ENCODE measurements at places on chromosomes 13 and 19.

DNA sequence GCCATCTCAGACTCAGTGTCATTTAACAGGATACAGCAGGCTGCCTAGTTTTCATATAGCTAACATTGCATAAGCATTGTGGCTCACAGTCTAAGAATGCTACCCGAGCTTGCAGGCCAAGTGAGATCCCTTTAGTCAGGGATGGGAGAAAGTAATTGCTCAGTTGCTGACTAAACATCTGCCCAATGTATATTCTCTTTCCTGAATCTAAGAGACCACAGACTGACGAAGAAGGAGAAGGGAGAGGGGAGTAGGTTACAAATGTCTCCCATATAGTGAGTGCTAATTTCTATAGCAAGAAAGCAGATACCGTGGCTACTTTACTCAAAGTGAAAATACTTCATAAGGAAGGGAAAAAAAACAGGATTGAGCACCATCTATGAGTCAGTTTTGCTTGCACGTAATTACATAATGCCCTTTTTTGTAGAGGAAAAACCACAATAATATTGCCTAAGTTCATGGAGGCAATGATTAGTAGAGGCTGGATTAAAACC is 453.9 kb downstream of the COG6 start:
- peak; percentile 80 for DNase-seq

DNA sequence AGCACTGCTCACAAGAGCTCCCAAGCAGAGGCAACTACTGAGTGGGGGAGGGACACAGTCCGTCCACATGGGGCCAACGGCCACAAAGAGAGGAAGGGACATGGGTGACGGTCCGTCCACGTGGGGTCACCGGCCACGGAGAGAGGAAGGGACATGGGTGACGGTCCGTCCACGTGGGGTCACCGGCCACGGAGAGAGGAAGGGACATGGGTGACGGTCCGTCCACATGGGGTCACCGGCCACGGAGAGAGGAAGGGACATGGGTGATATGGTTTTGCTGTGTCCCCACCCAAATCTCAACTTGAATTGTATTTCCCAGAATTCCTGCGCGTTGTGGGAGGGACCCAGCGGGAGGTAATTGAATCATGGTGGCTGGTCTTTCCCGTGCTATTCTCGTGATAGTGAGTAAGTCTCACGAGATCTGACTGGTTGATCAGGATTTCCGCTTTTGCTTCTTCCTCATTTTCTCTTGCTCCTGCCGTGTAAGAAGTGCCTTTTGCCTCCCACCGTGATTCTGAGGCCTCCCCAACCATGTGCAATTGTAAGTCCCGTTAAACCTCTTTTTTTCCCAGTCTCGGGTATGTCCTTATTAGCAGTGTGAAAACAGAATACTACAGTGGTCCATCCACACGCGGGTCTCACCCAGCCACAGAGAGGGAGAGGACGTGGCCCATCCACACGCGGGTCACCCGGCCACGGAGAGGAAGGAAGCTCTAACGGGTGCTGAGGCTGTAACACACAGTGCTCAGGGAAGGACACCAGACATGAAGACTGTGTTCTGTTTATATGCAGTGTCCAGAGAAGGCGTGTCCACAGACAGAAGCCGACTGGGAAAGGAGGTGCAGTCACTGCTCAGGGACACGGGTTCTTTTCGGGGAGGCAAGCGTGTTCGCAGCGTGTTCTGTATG is 48.5 kb downstream of the GAS6 start:
- no peak for DNase-seq

- DNase-seq, result no peak
Measured at GRCh38 chr19:5914946-5915781, 1.1 kb downstream of the CAPS start.

GRCh38 chr19:13115936-13116281 is 631 bp downstream of the TRMT1 start:
- DNase-seq, result no peak

GRCh38 chr19:41076286-41076685 is 12.0 kb upstream of the CYP2A13 start:
- DNase-seq, result no peak

- DNase-seq, result no peak
Measured at GRCh38 chr19:36112678-36113077, 1.7 kb downstream of the OVOL3 start.

DNA sequence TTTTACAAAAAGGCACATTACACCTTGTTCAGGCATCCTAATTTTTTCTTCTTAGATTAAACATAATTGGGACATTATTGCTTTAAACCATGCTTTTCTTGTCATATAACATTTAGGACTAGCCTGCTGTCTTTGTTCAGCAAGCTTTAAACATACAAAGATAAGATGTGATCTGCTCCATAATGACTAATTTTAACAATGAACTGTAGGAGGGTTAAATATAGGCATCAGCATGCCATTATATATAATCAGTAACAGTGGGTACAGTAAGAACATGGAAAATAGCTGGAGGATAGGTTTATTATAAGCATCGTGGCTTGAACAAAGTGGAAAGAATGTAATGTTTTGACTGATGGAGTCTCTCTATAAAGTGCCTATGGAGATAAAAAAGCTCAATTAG is 661.7 kb downstream of the SLITRK6 start:
- DNase-seq, result no peak

- DNase-seq, result no peak
Measured at GRCh38 chr13:61453121-61453520, 37.5 kb upstream of the PCDH20 start.

DNA sequence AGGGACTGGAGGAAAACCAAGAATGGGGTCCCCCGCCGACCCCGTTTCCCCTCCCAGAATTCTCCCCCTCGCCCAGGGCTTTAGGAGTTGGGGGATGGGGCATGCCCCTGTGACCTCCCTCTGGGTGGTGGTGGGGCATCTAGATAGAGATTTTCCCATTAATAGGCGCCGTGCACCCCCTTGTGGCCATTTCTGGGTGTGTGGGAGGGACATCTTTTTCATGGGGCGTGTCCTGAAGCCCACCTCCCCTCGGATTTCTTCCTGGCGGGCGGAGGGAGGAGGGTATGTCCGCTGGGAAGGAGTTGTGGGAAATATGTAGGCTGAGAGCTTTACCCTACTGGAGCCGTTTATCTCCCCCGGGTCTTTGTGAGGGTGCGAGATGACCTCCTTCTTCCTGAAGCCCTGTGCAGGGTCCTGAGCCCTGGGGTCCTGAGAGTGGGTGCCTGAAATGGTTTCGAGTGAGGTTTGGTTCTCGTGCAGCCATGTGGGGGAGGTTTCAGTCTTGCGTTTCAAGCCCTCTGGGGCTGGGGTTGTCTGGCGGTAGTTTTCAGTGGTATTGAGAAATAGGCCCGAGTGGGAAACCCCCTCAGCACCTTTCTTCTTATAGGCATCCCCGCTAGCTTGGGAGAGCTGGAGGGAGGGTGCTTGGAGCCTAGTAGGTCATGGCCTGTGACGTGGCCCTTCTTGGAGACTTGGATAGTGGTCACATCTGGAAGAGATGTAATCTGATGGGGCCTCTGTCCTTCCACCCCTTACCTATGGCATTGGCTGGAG is 1.0 kb downstream of the PRMT1 start:
- DNase-seq, result peak; percentile 48

DNA sequence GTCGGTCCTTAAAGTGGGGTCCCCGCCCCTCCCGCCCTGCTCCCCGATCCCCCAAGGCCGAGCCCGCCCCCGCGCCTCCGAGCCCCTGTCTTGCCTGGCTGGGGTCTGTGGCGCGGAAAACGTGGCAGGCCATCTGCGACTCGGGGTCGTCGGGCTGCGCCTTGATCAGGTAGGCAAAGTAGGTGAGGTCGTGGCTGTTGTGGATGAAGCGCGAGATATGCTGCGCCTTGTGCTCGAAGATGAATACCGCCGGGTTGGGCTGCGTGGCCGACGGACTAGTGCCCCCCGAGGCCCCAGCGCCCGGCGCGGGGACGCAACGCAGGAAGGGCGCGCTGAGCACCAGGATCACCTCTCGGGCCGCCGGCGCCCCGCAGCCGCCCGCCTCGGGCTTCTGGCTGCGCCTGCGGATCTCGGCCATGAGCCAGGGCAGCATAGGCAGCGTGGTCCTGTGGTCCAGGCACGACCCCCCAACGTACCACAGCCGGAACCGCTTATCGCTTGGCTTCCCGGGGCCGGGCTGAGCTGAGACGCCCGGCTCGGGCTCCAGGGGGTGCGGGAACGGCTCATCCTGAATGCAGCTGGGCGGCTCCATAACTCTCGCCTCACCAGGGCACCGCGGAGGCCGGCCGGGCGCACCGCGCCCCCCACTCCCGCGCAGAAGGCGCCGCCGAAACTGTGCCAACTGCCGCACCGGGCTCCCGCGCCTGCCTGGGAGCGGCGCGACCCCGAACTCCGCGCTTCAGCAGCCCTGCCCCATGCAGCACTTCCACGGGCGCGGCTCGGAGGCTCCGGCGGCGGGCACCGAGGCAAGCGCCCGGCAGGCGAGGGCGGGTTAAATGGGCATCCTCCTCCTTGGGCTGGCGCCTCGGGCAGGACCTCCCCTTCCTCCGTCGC is 546 bp downstream of the TBC1D4 start:
- no peak for DNase-seq

GRCh38 chr13:95083758-95084157 is 217.5 kb downstream of the ABCC4 start:
- peak; percentile 85 for DNase-seq

DNA sequence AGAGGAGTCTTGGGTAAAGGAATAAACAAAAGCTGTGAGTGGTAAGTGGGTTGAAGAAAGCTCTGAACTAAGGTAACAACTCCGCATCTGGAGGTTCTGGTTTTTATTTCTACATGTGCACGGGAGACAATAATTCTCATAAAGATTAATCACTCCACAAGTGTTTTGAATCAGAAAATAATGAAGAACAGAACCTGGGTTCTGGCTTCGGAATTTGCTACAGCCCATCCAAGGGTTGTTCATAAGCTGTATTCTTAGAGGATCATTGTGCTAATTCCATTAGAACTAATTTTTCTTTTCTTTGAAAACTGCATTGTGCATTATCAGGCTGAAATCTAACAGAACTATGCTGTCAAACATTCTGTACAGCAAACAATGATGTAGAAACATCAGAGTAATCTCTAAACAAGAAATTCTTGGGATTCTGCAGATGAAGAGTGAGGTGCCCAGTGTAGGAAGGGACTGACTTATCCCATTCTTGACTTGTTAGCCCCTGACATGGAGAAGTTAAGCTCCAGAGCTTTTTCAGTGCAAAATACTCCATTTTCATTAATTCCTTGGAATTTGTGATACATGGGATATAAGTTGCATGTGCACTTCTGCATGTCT is 368.2 kb downstream of the COG6 start:
- no peak for DNase-seq

DNA sequence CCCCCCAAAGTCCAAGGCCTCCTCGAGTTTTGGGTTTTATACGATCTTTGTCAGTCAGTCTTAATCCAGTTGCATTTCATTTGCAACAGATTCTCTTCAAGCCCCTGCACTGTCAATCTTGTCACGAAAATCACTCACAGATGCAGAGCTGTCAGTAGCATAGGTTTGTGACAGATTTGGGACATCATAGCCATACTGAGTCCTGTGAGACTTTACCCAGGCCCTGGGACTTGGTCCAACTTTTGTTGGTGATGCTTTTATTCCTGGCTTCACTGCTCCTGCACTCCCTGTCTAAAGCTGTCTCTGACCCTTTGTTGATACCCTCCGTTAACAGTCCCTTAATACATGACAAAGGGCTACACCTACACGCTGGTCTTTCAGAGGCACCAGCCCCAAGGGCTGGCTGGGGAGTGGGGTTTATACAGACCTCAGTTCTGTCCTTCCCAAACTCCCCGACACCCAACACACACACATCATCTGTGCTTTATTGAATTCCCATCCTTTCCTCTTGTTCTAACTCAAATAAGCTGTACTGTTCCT is 36.0 kb downstream of the PABPC3 start:
- DNase-seq, result no peak

DNA sequence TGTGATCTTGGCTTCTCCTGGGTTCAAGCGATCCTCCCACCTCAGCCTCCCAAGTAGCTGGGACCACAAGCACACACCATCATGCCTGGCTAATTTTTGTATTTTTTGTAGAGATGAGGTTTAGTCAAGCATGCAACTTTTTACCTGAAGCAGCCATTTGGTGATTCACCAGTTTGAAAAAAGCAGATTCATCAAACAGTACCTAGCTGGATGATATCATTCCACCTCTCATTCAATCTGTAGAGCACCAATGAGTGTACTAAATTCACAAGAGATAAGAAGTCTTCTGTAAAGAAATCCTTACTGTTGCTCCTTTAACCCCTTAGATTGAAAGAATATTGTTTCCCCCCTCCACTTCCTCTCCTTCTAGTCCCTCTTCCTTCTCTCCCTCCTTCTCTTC is 261.1 kb upstream of the RFC3 start:
- DNase-seq, result peak; percentile 15

GRCh38 chr13:52104624-52105023 is 24.2 kb downstream of the NEK5 start:
- DNase-seq, result no peak

DNA sequence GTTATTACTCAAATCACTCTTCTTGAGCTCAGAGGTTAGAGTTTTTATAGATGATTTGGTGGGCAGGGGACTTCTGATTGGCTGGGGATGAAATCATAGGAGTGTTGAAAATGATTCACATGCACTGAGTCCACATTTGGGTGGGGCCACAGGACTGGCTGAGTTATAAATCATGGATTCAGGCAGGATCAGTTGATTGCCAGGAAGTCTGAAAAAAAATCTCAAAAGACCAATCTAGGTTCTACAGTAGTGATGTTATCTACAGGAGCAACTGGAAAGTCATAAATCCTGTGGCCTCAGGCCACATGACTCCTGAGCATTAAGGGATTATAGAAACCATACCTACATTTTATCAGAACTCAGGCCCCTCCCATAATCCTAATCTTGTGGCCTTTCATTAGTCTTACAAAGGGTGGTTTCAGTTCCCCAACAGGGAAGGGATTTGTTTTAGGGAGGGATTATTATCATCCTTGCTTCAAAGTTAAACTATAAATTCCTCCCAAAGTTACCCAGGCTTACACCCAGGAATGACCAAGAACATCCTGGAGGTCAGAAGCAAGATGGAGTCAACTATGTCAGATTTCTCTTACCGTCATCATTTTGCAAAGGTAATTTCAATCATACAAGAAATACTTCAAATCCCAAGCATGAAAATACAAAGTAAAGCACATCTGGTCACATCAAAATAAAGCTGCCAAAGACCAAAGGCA is 5.6 kb upstream of the CCDC70 start:
- DNase-seq, result no peak

DNA sequence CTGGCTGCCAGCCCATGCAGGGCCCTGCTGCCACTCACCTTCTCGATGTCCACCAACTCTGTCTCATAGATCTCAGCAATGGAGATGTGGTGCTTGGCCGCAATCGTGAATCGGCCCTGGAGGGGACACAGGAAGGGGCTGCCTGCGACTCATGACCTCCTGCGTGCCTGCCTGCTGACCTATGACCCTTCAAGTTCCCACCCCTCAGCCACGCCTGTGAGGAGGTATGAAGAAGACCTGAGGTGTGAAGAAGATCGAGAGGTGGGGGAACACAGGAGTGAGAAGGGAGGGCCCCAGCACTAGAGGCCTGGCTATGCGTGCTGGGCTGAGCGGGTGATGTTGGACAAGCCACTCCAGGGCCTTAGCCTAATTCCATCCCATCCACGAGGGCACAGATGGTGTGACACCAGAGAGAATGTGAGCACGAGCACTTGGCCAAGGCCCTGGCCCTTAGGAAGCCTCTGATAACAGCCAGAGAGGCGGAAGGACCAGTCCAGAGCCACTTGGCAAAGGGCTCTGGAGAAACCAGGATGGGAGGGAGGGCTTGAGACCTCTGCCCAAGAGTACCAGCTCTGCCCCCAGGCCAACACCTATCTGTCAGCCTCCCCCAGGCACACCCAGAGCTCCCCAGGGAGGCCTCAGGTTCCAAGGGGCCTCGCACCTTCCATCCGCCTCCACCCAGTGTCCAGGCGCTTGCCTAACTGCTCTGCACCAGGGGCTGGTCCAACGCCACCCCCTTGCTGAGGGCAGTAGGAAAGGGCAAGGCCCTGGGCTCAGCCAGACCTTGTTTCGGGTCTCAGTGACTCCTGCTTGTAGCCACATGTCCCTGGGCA is 9.6 kb upstream of the KPTN start:
- DNase-seq, result no peak
